ENCODE measurements at places on chromosomes 4 and X.

DNA sequence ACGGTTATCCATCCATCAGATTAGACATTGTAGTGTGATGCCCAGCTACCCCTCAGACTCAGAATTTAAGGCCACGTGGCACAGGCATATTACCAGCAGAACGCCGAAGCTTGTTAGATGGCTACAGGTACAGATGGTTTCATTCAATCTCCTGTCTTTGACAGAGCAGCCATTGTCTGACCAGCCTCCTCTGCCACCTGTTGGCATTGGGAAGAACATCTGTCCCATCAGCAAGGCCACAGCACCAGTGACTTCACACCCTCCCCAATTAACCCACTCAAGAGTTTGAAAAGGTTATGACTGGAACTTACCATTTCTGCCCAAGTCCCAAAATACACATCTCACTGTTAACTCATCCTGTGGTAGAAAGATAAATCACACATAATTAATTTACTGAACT, 22.0 kb upstream of the PHKA2 start:
- DNase-seq = no peak

DNA sequence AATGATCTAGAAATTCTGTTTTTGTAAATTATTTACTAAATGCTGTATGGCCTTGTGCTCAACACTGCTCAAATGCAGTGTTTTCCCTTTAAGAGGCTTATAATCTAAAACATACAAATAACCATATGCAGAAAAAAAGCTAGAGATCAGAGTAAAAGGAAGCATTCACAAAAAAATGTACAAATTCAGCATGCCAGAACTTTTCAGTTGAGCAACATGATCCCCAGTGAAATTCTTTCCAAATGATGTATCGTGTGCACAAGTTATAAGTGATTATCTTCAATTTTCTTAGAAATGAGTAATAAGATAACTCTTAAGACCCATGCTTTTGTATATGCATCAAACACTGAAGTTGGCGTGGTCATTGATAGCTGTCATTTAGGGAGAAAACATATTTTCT, 5.0 kb downstream of the GPC3 start:
- DNase-seq = no peak

DNA sequence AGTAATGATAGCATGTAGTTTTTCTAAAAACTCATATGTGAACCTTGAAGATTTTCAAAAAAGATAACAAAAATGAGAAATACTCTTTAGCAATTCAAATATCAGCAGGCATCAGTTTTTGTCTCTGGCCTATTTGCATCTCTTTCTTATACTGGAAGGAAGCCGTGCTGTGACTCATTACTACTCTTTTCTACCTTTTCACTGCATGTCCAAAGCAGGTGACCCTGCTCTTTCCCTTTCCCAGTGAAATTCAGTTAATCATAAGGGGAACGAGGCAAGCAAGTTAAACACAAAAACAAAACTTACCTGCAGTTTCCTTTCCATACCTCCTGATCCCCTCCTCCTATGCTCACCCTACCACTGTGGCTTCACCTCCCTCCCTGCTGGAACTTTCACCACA, 9.3 kb downstream of the SPATA4 start:
- DNase-seq = no peak

- DNase-seq = no peak
Measured at GRCh38 chr4:2852481-2852921, 8.9 kb downstream of the ADD1 start.

DNA sequence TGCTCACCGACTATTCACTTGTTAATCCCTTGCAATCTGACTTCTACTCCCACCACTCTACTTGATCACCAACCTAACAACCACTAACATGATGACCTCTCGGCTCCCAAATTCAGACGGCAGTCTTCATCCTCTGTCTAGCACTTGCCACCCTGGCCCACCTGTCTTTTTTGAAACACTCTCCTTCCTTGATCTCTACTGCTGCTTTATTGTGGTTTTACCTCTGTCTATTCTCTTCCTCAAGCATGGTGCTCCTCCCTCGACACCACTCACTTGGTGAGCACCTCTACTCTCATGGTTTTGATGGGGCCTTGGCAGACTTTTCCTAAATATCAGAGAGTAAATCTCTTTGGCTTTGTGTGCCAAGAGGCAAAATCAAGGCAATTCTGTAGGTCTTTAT, 21.7 kb upstream of the CXCR3 start:
- no peak for DNase-seq

DNA sequence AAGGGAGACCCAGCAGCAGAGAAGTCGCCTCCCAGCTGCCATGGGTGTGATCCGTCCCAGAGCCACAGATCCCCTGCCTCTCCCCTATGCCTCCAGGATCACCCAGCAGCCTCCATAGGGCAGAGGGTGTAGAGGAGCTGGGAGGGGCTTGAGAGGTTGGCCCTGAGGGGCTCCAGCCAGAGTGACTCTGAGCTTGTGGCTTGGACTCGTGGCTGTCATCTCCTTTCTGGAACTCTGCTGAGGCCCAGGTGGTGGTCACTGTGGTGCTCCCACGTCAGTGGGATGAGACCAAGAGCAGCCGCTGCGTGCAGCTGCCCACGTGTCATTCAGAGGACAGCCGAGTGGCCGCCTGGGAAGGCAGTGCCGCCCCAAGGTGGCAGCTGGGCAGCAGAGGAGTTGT, 4.2 kb downstream of the TACC3 start:
- DNase-seq = no peak

DNA sequence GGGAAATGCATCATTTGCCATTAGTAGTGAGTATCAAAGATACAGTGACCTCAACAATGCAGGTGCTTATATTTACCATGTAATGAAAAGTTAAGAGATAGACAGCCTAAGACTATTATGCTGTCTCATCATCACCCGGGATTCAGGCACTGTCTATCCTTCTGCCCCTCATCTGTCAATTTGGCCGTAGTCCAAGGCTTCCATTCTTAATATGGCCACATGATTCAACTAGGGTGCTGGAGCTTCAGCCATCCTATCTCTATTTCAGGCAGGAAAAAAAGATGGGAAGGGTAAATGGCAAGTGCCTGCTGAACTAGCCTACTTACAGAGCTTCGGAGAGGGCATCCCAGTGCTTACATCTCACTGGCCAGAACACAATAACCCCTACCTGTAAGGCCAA, 196.7 kb upstream of the LNX1 start:
- no peak for DNase-seq

- no peak for DNase-seq
Measured at GRCh38 chr4:95256108-95256835, 292.5 kb downstream of the UNC5C start.

GRCh38 chr4:3879681-3880614, 113.8 kb downstream of the ADRA2C start:
- peak; percentile 45 for DNase-seq

GRCh38 chr4:104279744-104280143, 214.9 kb downstream of the CXXC4 start:
- DNase-seq = no peak

DNA sequence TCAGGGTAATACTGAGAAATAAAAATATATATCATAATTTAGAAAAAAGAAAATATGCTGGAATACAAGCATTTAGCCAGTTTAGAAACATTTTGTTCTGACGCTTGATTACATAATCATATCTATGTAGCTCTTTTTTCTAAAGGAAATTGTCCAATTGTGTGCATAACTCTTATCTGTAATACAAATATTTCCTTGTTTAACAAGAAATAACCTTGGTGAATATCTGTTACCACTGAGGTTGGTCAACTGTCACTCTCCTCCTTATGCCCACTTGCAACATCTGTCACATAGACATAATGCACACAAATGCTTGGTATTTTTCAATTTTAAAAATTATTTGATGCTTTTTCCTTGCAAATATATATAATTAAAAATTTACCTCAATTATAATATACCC, 609.7 kb downstream of the TLL1 start:
- DNase-seq = no peak

DNA sequence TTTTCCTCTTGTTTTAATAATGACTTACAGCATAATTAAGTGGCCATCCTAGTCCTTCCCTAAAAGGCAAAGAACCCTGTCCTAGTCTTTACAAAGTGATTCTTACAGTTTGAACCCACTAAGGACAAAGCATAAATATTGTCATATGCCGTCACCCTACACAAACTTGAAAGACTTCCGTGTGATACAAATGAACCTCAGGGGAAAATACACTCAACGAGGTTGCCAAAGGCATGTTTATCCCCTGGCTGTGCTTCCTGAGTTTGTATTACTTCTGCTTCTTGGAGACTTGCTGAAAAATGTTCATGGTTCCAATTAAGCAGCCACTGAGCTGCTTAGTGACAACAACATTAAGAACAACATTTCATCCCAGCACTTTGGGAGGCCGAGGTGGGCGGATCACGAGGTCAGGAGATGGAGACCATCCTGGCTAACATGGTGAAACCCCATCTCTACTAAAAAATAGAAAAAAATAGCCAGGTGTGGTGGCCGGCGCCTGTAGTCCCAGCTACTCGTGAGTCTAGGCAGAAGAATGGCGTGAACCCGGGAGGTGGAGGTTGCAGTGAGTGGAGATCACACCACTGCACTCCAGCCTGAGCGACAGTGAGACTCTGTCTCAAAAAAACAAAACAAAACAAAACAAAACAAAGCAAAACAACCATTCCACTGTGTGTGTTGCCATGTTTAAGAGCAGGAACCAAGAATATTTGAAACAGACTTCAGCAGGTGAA, 16.2 kb downstream of the RASSF6 start:
- DNase-seq = no peak

- no peak for DNase-seq
Measured at GRCh38 chr4:31999848-32000247, 1279.7 kb downstream of the PCDH7 start.

DNA sequence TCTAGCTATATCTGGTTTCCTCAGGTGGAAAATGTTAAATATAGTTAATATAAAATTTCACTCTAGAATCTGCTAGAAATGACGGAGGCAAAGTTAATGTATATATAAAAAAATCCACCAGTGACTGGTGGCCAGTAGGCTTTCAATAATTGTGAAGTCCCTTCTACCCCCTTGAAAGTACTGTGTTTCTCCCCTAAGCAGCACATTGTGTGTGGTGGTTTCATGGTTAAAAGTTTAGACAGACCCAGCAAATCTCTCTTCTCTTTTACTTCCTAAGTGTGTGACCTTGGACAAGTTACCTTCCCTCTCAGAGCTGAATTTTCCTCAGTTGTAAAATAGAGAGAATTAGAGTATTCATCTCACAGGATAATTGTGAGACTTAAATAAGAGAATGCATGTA, 600 bp upstream of the HEPH start:
- no peak for DNase-seq

DNA sequence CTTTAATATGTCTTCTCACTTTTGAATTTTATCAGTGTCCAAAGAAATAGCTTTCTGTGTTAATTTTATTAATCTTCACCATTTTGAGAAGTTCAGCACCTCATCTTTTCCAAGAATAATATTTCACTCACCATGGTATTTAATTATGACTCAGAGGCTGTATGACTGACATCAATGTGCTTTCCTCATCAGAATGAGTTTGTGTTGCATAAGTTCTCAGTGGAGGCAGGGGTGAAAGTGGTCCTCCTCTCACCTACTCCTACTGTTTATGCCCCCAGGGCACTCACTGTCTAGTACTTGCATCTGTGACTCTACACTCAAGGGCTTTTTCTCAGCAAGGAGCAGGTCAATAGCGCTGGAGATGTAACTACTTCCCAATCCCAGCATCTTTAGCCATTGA, 905.3 kb upstream of the INTU start:
- DNase-seq = no peak

DNA sequence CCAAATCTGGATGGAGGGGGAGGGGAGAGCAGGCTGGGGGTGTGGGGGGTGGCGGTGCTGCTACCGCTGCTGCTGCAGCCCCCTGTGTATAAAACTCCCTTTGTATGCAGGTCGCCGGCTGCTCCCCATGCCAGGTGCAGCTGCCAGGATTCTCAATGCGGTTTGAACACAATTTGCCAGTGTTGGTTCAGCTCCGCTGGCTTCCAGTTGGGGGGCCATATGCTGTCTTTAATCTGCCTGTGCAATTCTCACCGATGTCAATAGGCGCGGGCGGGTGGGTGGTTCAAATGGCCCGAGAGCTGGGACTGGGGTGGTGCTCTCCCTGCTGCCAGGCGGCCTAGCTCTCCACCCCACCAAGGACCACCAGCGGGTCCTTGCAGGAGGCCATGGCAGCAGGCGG, 257.6 kb downstream of the BCOR start:
- DNase-seq = no peak

GRCh38 chr4:76205476-76205875, 8.1 kb downstream of the SCARB2 start:
- DNase-seq = no peak

GRCh38 chrX:6832619-6833018, 297.7 kb upstream of the VCX3A start:
- no peak for DNase-seq

DNA sequence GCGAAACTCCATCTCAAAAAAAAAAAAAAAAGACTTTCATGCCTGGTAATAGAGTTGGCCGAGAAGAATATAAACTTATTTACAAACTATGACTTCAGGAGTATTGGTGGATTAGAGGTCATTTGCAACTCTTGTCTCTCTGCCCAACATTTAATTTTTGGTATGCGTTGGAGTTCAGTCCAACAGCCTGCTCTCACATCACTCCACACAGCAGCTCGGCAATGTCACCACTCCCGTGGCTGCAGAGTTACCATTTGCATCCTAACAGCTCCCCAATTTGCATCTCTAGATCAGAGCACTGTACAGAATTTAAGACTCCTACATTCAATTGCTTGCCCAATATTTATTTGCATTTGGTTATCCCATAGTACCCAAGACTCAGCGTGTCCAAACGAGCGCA, 40.9 kb upstream of the AP1AR start:
- no peak for DNase-seq

DNA sequence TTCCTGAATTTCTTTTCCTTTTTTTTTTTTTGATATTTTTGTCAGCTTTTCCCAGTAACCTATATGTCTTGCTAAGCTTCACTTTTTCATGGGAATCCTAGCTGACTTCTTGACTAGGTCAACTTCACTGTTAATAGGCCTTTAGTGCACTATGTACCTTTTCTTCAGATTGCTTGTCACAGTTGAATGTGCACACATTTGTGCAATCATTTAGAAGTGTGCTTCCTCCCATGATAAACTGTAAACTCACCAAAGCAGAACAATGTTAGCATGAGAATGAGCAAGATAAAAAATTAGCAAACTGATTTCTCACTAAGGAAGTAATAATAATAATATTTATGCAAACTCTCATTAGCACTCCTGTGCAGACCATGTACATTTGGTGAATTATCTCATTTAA, 173.2 kb downstream of the PABPC4L start:
- no peak for DNase-seq

- DNase-seq = no peak
Measured at GRCh38 chr4:168773388-168774195, 236.5 kb downstream of the CBR4 start.
